ENCODE measurements at places on chromosomes 12 and 14. TPM values are rescaled to one million over a fixed set of nuclear protein-coding genes. Genes with fewer than 3 reads are reported as not detected.

Gene ADAM21
- not detected for total RNA-seq

Gene RNASE7
- total RNA-seq, result not detected

Gene KLRB1
- total RNA-seq, result not detected

Gene GUCY2C
- total RNA-seq, result not detected

Gene AREL1
- total RNA-seq, result 43.5 TPM

Gene KLRD1
- total RNA-seq, result 1.2 TPM

Gene TCL1B
- total RNA-seq, result not detected

Gene FOXA1
- total RNA-seq, result 0.07 TPM

Gene AKT1
- 143 TPM for total RNA-seq

Gene CCDC38
- total RNA-seq, result not detected

Gene NRDE2
- total RNA-seq, result 22.8 TPM

Gene WSB2
- total RNA-seq, result 133 TPM

Gene LPCAT3
- total RNA-seq, result 29.5 TPM

Gene VPS37B
- total RNA-seq, result 9.5 TPM

Gene SSPN
- total RNA-seq, result not detected

Gene BICDL1
- 148 TPM for total RNA-seq

Gene POC1B
- 22.6 TPM for total RNA-seq

Gene E2F7
- 20.0 TPM for total RNA-seq

Gene LMO3
- not detected for total RNA-seq

Gene OR6C3
- total RNA-seq, result not detected

Gene ATP23
- total RNA-seq, result 8.3 TPM

Gene RBMS2
- total RNA-seq, result 4.1 TPM

Gene NCKAP5L
- 5.0 TPM for total RNA-seq

Gene PPP1R1A
- total RNA-seq, result not detected

Gene CPSF6
- total RNA-seq, result 114 TPM

Gene IQSEC3
- total RNA-seq, result 0.05 TPM

Gene DBX2
- total RNA-seq, result not detected

Gene ATP5F1B
- 771 TPM for total RNA-seq

Gene SLC17A8
- not detected for total RNA-seq

Gene SLCO1A2
- total RNA-seq, result 0.02 TPM

Gene DPPA3
- not detected for total RNA-seq

Gene KRT74
- not detected for total RNA-seq

Gene KRT78
- not detected for total RNA-seq

Gene KCNH5
- not detected for total RNA-seq
